ENCODE measurements at places on chromosomes 7 and 10.

GRCh38 chr7:47047384-47047783 is 534.5 kb downstream of the TNS3 start:
- DNase-seq: no peak

DNA sequence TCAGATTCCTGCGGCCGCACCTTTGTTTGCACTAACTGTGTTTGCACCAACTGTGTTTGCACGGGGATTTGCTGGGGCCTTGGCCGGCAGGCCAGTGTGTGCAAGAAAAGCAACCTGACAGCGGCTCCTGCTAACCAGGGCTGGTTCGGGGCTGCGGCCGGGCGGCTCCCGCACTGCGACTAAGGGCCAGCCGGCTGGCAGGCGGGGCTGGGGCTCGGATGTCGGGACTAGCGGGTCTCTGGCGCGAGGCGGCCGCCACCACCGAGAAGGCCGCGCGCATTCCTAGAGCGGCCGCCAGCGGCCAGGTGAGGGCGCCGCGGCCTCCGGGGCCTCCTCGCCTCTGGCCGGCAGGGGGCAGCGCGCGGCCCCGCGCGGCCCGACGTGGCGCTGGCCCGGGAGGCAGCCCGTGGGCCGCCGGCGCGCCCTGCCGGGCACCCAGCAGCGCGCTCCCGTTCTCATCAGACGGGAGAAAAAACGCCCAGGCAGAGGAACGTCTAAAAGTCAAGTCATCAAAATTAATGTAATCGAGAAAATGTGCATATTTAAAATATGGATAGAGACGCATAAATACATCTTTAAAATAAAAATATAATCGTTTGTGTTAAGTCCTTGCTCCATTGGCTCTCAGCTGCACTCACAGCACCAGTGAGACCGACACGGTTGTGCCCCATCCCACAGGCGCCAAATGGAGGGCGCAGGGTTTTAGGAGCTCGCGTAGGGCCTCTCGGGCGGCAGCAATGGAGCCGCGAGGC is 38.5 kb downstream of the ZNF777 start:
- no peak for DNase-seq

DNA sequence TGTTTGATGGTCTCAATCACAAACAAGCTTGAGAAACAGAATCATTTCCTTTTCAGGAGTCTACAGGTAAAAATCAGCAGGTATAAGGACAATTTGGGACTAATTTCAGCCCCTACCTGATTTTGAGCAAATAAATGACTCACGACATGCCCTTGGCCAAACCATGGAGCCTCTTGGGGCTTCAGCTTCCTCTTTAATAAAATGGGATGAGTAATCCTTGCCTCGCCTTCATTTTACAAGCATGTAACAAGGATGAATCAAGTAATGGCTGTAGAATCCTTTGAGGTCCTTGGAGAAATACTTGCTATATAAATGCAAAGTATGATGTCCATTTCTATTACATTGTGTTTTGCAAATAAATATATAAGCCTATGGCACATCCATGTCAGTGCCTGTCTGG is 212.8 kb upstream of the PODXL start:
- DNase-seq: peak; percentile 12

GRCh38 chr7:22802426-22802825 is 20.2 kb downstream of the TOMM7 start:
- no peak for DNase-seq

DNA sequence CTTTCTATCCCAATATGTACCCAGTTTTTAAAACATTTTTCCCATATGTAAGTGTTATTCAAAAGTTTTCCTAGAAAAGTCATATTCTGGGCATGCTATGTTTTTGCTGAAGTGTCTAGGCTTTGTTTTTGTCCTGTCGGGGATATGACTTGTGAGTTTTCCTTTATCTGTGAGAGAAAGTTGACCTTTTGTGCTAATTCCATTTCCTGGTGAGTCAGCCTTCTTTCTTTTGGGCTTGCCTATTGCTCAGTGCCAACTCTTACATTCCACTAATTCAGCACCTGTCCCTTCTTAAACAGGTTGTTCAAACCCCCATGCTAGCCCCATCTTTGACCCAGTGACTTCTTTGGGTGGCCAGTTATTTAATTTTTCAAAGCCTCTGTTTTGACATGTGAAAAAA is 146.2 kb downstream of the AHR start:
- DNase-seq: no peak

- no peak for DNase-seq
Observed at GRCh38 chr10:57627642-57628178, 640.0 kb downstream of the IPMK start.

DNA sequence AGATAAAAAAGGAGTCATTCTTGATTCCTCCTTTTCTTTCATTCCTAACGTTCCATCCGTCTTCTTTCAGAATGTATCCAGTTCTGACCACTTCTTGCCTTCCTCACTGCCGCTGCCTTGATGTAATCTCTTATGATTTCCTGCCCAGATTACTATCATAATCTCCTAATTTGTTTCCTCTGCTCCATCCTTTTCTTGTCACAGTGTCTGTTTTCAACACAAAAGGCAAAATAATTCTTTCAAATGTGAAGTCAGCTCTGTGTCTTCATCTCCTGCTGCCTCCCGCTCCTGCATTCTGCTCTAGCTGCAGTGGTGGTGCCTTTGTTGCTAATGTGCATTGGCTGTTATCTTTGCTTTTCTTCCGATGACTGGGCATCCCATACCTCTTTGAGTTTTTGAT is 150.9 kb downstream of the SND1 start:
- DNase-seq: no peak

GRCh38 chr7:73822319-73823173 is 8.2 kb upstream of the CLDN4 start:
- DNase-seq: peak; percentile 98

GRCh38 chr10:95653895-95654294 is 2.6 kb downstream of the ALDH18A1 start:
- DNase-seq: no peak

DNA sequence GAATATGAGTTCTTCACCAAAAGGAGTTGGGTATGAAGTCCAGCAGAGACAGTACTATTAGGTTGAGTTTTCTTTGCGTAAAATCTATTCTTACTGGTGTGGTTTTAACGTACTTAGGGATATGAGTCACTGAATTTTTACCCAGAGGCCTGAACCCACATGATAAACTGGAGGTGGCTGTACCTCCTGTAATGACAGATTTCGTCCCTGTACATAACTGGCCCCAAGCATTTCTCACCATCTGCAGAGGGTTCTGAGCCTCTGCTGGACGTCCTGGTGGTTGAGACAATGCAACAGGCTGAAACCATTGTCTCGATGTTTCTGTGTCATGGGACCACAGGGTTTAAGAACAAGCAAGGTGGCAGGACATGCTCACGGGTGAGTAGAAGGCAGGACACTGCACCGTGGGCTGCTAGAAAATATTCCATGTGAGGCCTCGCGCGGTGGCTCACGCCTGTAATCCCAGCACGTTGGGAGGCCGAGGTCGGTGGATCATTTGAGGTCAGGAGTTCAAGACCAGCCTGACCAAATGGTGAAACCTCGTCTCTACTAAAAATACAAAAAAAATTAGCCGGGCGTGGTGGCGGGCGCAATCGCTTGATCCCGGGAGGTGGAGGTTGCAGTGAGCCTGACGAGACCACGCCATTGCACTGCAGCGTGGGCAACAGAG is 233.9 kb downstream of the DNAJB6 start:
- no peak for DNase-seq

DNA sequence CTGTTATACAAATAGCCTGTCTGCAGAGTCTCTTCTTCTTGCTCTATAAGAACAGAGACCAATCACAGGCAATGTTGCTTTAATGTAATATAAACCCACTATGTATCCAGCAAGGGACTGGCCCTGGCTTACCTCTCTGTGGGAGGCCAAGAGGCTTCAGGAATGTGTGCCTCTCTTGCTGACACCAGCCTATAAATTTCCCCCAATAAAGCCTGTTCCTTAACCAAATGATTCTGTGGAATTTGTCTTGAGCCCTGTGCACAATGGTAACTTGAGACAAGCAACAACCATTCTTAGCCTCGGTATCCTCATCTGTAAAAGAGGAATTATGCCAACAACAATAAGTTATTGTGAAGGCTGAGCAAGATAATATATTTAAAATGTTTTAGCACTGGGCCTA is 563.7 kb downstream of the GRM8 start:
- no peak for DNase-seq

- no peak for DNase-seq
Observed at GRCh38 chr10:32263300-32263699, 83.7 kb downstream of the EPC1 start.

GRCh38 chr10:79149662-79150443 is 81.1 kb downstream of the ZMIZ1 start:
- peak; percentile 70 for DNase-seq

DNA sequence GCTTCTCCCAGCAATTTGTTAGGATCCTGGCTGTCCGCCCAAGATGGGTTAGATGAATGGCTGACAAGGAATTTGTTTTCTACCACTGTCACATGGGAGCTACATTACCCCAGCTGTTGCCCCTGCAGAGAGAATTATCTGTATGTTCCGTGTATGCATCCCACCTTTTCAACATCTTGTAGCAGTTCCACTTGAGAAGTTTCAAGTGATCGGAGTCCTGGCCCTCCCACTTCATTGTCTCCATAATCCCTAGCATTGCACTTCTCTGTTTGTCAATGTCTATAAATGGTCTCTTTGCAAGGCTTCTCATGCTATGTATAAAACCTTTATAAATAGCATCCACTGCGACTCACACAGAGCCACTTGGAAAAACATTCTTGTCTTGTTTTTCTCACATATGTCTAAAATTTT is 972.5 kb downstream of the CNTNAP2 start:
- DNase-seq: no peak

- DNase-seq: no peak
Observed at GRCh38 chr7:43314379-43315158, 202.1 kb downstream of the HECW1 start.

DNA sequence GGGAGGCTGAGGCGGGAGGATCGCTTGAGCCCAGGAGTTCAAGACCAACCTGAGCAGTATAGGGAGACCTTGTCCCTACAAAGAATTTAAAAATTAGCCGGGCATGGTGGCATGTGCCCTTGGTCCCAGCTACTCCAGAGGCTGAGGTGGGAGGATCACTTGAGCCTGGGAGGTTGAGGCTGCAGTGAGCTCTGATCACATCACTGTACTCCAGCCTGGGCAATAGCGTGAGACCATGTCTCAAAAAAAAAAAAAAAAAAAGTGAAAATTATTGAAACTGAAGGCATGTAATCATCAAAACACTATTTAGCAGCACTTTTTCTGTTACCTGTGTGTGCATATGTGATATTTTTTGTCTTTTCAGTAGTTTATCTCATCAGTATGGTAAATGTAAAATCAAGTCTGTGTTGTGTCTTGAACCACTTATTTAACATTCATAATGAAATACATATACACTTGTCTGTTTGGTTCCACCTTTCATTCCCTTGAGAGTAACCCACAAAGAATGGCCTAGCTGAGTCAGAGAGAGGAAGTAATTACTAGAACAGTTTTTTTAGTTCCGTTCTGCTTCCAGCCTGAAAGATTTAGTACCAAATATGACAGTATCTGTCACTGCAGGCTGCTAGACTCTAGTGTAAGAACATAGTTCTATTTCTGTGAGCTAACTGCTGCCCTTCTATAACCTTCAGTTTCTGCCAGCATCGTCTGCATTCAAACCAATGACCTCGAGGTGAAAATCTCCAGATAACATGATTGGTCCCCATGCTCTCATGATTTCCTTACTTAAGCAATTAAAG is 68.6 kb downstream of the MMRN2 start:
- peak; percentile 42 for DNase-seq

DNA sequence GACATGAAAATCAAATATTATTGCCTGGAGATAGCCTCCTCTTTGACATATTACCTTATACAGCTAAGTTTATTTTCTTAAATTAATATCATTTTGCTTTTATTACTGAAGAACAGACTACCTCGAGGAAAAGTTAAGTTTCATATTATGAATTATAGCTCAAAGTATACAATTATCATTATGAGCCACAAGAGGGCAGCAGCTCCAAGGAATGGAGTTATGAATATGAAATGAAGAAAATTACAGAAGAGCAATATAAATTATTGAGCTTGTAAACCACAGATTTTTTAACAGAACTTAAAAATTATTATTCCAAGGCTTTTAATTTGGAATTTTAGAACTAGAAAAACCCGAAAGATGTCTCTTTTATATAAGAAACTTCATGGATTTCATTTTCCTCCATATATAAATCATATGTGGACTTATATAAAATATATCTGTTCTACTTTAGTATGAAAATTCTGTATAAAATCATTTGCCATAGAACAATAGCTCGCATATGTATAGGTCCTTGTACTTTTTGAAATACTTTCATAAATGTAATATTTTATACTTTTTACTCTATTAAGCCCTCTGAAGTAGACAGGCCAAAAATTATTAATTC is 40.1 kb downstream of the IQUB start:
- no peak for DNase-seq

- DNase-seq: no peak
Observed at GRCh38 chr10:62000726-62001125, 99.2 kb downstream of the ARID5B start.

GRCh38 chr10:129078346-129078745 is 388.7 kb upstream of the MGMT start:
- DNase-seq: no peak

GRCh38 chr10:132644527-132645246 is 107.1 kb downstream of the INPP5A start:
- no peak for DNase-seq

DNA sequence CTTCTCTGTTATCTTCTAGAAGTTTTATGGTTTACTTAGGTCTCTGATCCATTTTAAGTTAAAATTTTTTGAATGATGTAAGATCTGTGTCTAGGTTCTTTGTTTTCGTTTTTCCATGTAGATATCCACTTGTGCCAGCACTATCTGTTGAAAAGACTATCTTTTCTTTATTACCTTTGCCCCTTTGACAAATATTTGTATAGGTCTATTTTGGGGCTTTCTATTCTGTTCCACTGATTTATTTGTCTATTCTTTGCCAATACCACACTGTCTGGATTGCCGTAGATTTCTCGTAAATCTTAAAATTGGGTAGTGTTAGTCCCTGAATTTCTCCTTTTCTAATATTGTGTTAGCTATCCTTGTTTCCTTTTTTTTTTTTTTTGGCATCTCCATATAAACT is 71.4 kb upstream of the PDSS1 start:
- no peak for DNase-seq

- no peak for DNase-seq
Observed at GRCh38 chr7:5510426-5511045, 86.9 kb upstream of the TNRC18 start.

- no peak for DNase-seq
Observed at GRCh38 chr7:114934713-114935112, 12.8 kb downstream of the MDFIC start.

DNA sequence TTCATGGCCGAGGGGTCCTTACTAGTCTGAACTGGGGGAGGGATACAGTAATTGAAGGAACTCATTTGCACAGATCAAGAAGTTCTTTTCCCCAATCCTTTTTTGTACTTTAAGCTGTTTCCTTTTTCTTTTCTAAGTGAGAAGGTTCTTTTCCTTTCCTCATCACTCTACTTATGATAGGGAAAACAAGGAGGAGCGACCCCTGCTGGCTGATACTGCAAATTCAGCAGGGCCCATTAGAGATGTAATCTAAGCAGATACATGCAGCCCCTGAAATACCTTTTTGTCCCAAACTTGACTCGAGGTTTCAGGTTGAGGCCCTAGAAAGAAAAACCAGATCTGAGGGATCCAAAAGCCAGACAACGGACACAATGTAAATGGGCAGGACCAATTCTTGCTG is 305.5 kb downstream of the DNAJB9 start:
- DNase-seq: no peak
